ENCODE measurements at places on chromosomes 5 and 9.

GRCh38 chr9:34579104-34579807 is 10.3 kb downstream of the CNTFR start:
- no peak for DNase-seq

DNA sequence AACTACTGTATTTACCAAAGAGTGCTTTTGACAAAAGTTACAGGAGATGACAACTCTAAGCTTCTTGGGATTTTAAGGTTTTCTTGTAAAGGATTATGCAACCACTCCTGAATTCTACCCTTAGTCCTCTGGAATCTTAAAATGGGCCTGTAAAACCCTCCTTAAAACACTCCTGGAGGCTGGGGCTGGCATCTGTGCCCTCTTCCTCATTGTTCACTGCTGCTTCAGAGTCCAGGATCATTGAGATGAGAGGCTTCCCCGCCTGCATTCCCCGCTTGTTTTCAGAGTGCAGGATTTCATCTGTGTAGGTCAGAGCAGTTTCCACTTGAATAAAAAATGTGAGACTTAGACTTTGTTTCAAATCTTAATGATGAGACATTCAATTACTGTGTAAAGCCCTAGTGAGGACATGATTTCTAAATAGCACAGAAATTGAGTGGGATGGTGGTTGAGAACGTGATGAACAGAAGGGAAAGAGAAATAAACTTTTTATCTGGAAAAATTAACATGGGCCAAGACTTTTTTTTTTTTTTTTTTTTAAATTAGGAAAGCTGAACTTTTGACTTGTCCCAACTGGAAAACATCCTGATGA is 40.4 kb downstream of the PCSK5 start:
- no peak for DNase-seq

DNA sequence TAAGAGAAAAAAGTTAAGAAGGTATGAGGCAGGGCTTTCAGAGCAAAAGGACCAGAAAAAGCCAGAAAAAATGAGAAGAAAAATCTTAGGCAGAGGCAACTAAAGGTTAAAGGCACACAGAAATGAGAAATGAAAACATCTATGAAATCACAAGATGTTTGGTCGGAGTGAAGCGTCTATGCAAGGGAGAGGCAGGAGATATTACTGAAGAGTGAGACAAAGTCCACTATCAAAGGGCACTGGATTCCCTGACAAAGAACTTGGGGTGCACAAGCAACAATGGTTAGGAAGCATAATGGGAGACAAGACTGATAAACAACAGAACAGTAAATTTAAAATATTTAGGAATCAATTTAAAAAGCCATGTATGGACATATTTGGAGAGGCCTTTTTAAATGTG is 16.9 kb downstream of the PANK3 start:
- DNase-seq = no peak

DNA sequence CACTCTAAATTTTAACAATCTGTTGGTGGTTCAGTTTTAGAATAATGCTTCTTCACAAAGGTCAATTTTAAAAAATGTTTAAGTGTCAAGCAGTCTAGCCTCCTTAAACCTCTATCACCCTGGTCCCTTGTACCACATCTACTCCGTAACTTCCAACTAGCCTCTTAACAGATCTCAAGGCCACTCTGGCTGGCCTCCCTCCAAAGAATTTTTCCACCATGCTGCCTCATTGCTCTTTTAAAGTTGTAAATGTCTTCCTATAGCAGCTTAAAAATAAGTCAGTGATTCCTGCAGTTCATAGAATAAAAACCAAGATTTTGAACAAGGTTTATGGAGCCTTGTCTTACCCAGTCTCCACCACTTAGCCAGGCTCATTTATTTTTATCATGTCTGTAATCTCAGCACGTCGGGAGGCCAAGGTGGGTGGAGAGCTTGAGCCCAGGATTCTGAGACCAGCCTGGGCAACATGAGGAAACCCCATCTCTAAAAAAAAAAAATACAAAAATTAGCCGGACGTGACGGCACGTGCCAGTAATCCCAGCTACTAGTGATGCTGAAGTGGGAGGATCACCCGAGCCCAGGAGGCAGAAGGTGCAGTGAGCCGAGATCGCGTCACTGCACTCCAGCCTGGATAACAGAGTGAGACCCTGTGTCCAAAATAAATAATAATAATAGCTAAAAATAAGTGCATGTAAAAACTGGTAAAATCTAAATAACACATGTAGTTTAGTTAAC is 924.9 kb upstream of the DMAC1 start:
- DNase-seq = no peak

GRCh38 chr5:9667906-9668305 is 37.8 kb upstream of the TAS2R1 start:
- DNase-seq = no peak

DNA sequence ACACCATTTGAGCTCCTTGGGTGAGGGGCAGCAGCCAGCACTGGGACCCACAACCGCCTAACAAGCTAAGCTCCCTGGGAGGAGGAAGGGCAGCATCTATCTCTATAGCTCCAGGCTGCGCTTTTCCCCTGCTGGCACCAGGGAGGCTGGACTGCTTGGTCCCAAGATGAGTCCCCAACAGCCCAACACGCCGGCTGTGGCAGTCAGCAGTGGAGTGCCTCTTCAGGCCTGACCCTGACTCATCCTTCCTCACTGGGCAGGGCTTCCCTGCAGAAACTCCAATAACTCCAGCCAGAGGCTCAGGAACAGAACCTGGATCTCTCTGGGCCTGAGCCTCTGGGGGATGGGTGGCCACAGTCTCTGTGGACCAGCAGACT is 113.7 kb upstream of the ADAMTS16 start:
- no peak for DNase-seq

GRCh38 chr5:39533749-39534148 is 109.0 kb upstream of the DAB2 start:
- DNase-seq = no peak

- DNase-seq = no peak
These were observed 2.3 kb downstream of the HAND1 start for GRCh38 chr5:154475591-154476353.

GRCh38 chr5:156473269-156473908 is 146.4 kb downstream of the SGCD start:
- no peak for DNase-seq

GRCh38 chr5:147504535-147504934 is 5.3 kb downstream of the DPYSL3 start:
- DNase-seq = no peak

GRCh38 chr9:91006046-91006445 is 204.4 kb downstream of the SYK start:
- no peak for DNase-seq

GRCh38 chr5:38601133-38601862 is 44.9 kb upstream of the LIFR start:
- no peak for DNase-seq

GRCh38 chr9:137114613-137115393 is at the start of gene DPP7:
TSS of gene DPP7 (minus strand) at chr9:137114733. CDS start at chr9:137114713, 20 bp downstream.
- DNase-seq = peak; percentile 72

DNA sequence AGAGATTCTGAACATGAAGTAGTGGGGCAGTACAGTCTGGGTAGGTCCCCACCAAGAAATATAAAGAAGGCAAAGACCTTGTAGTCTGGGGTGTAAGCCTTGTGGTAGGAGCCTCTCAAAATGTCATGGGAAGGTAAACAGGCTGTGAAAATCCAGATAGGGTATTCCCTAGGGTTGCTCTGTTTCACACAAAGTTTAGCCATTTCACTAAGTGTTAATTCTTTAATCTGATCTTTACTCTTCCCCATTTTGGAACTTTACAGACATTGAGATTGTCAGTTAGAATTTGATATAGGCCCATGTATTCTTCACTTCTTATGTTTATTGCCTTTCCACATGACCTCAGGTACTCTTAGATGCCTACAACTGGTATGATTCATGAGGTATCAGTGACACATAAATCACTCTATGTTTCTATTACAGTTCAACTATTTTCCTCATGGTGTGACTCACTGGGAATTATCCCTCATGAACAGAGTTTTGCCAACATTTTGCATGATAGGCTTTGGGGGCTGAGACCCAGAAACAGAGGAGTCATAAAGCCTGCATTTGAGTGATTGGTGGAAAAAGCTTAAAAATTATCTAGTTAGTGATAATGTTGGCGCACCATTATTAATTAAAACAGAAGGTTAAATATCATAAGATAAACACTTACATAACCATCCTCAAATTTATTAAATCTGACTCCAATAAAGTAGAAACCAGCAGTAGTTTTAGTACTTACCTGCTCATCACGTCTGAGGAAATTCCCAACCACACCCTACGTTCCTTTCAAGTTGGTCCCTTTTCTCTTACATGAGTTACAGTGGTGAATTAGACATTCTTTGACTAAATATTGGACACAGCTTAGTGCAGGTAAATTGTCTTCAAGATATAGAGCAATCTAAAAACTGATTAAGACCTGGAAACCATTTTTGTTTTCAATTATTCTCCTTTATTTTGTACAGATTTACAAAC is 399.8 kb upstream of the MEF2C start:
- no peak for DNase-seq

- peak; percentile 6 for DNase-seq
These were observed 144.0 kb upstream of the HAPLN1 start for GRCh38 chr5:83864652-83865051.

DNA sequence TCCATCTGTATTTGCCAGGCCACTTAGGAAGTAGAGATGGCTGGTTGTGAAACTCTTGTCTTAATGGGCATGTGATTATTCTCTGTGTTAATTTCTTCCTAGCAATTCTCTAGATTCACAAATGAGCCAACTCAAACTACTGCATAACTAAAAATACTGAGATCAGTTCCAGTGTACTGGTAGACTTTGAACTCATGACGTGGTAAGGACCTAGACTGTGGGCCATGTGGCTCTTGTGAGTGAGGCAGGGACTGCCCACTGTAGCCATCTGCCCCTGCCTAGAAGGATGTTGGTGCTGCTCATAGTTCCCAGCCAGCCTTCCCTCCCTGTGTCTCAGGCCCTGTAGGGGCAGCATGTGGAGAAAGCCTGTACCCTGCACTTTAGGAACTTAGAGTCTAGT is 47.4 kb downstream of the CYSTM1 start:
- no peak for DNase-seq

DNA sequence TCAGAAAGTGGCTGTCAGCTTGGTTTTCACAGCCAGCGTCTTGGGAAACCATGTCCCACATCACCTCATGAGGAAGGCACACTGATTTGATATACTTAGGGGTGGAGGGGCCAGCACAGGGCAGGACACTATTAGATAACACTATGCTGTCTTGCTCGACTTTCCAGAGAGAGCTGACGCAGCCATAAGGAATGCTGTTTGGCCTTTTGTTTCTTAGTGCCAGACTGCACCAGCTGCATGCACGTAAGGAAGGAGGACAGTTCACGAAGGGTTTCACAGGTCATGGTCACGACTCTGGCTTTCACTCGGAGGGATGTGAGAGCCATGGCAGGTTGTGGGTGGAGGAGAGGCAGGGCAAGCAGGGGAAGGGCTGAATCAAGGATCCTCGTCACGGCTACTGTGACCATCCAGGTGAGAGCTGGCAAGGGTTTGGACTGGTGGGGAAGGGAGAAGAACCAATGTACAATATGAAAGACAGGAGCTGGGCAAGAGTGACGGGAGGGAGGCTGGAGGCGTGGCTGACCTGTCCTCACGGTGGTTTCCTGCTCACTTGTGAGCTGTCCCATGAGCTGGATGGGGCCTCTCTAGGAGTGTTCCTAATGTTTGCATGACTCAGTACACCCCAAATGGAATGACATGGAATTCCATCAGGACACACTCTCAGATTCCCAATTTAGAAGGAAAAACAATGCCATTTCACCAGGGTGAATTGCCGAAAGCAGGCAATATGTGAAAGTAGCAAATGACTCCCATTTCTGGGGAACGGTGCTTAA is 61.7 kb downstream of the OTULIN start:
- DNase-seq = no peak

DNA sequence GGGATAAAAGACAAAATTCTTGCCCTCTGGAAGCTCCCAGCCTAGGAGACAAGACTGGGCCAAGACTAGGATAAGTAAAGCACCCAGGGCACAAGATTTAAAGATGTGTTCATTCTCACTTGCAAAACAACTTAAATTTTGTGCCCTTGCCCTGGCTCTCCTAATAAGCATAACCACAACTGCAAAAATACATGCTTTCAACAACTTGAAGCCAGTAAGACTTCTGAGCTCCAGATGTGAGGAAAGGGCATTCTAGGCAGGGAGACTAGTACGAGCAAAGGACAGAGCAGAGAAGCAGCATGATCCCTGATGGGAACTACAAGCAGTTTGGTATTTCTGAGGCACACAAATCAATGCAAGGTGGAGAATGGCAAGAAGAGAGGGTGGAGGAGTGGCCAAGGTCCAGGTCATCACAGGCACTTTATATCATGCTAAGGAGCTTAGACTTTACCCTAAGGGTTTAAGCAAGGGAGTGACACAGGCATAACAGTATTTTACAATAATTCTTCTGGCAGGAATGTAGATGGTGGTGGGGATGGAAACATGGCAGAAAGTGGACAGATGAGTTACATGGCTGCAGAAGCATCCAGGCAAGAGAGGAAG is 30.1 kb upstream of the SIL1 start:
- DNase-seq = no peak

- no peak for DNase-seq
These were observed 6.6 kb upstream of the RASGRF2 start for GRCh38 chr5:80953587-80953986.

DNA sequence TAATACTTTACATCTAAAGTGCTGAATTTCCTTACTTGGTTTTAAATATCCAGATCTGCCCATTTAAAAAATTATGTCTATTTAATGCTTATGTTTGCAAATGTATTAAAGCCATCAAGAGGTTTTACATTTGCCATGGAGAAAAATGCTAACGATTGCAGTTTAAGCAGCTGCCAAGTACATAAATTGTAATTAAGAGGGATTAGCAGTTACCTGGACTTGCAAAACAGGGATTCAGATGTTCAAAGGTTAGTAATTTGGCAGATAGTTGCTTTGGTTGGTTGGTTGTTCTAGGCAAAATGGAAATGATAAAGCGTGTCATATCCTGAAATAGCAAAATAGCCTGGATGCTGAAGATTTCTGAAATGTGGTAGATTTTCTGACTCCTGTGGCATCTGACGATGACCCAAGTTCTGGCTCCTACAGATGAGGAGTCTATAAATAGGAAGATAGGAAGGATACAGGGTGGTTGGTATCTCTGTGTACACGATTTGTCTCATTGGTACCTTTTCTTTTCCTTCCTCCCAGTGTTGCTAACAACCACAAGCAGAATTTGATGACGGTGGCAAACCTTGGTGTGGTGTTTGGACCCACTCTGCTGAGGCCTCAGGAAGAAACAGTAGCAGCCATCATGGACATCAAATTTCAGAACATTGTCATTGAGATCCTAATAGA is 282.9 kb downstream of the NR3C1 start:
- no peak for DNase-seq

GRCh38 chr9:6645355-6646292 is at the start of gene GLDC:
TSS of gene GLDC (minus strand) at chr9:6645729. CDS start at chr9:6645499, 230 bp downstream.
- peak; percentile 15 for DNase-seq

GRCh38 chr5:99187611-99188010 is 258.8 kb upstream of the CHD1 start:
- DNase-seq = no peak

DNA sequence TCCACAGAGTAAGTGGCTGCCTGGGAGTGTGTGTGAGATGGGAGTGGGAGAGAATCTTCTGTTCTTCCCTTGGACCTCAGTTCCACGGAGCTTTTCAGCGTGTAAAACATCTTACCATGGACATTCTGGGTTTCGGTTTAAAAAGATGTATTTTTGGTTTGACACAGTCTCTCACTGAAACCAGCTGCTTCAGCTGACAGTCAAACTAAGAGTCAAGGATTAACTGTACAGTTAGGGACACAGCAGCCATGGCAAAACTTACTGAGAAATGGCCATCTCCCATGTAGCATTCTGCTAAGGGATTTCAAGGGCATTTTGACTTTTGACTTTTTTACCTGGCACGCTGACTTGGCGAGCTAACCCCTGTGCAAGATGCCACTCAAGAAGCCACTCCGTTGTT is 93.8 kb upstream of the IL12B start:
- DNase-seq = no peak

GRCh38 chr5:56594792-56595191 is 220.6 kb upstream of the MAP3K1 start:
- no peak for DNase-seq

- DNase-seq = no peak
These were observed 236.2 kb upstream of the ADAMTSL1 start for GRCh38 chr9:18237776-18238175.
